ENCODE measurements at places on chromosomes 7 and 10.

DNA sequence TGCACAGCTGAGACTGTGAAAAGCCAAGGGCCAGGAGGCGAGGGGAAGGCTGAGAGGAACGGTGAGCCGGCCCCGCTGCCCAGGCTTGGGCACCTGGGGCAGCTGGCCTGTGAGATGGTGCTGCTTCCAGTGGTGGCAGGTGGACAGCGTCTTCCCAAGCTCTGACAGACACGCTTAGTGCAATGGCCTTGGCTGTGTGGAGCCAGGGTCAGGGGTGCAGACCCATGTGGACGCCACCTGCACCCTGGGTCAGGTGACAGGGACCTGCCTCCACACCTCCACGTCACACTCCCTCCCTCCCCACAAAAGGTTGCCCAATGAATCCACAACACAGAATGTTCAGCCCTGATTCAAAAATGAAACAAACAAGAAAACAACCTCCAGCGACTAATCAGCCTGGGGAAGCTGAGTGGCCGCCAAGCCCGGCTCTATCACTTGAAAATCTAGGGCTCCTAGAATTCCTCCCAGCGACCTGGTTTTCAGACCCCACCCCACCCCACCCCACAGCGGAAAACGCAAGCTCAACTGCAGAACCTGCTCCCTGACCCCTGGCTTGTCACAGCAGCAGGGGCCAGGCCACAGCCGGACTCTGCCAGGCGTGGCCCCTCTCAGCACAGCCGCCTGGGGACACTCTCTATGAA lies 54.3 kb downstream of the PRKAG2 start:
- DNase-seq = no peak

- DNase-seq = no peak
Measured at GRCh38 chr10:61335359-61335758, 117.8 kb downstream of the TMEM26 start.

GRCh38 chr7:44604941-44605340 lies 1.5 kb upstream of the OGDH start:
- DNase-seq = no peak

GRCh38 chr7:96679886-96680285 lies 29.8 kb downstream of the SEM1 start:
- peak; percentile 28 for DNase-seq

GRCh38 chr10:90856964-90857634 lies 740 bp downstream of the HTR7 start:
- DNase-seq = peak; percentile 38

- no peak for DNase-seq
Measured at GRCh38 chr10:120578890-120579289, 121.9 kb downstream of the PLPP4 start.

GRCh38 chr10:58087896-58088295 lies 179.8 kb downstream of the IPMK start:
- DNase-seq = no peak

DNA sequence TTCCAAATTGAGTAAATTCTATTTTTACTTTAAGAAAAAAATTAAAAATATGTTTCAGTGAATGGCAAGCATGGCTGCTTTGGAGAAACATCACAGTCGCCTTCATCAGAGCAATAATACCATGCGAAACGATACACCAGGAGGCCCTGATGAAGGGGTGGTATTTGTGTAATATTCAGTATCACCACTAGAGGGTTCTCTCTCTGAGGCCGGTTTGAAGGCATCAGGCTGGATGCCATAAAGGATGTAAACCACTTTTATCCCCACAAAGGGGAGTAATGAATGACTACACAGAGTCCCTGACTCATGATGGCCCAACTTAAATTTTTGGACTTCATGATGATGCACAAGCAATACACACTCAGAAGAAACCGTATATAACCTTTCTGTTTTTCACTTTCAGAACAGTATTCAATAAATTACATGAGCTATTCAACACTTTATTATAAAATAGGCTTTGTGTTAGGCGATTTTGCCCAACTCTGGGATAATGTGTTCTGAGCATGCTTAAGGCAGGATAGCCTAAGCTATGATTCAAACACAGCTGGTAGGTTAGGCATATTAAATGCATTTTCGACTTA lies 95.5 kb downstream of the PPP1R17 start:
- peak; percentile 76 for DNase-seq

DNA sequence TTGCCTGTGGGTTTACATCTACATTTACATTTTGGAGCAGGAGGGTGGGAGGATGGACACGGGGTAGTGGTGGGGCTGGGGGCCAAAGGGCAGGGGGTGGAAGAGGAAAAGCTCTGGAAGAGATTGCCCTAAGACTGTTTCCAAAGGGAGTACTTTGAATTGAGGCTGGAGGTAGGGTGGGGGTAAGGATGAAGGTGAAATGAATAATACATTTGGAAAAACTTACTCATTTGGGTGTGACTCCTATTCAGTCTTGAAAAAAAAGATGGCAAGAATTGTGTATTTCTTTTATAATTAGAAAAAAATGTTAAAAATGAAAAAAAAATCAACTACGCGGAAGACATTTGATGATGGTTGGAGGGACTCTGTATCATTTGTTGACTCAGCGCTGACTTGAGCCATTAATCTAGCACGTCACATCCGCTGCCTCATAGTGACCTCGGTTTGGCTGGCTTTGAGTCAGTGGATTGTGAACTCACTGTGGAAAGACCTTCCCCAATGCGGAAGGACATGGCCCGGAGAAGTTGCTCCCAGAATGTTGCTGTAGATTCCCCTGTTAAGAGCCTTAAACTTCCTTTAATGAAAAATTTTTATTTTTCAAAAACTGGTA lies 2.8 kb downstream of the FAM180A start:
- peak; percentile 97 for DNase-seq

DNA sequence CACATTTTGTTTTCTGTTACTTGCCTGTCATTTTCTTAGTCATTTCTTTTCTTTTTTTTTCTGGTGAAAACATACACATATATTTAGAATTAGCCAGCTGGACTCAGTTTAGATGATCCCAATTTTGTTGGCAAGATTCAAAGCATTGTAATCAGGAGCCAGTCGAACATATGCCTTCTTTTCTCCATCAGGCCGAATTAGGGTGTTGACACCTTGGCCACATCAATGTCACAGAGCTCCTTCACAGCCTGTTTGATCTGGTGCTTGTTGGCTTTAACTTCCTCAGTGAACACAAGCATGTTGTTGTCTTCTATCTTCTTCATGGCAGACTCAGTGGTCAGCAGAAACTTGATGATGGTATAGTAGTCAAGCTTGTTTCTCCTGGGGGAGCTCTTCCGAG lies 32.6 kb downstream of the PHF14 start:
- no peak for DNase-seq

GRCh38 chr10:33416209-33416608 lies 81.7 kb upstream of the NRP1 start:
- DNase-seq = no peak

- DNase-seq = no peak
Measured at GRCh38 chr7:21953781-21954180, 8.1 kb upstream of the CDCA7L start.

- DNase-seq = no peak
Measured at GRCh38 chr10:75233444-75234016, 2.2 kb downstream of the COMTD1 start.

- no peak for DNase-seq
Measured at GRCh38 chr7:108345710-108346336, 110.4 kb downstream of the NRCAM start.
